RPMI8226 (cell line): ENCODE measurements at places on chromosomes 5 and 9.

DNA sequence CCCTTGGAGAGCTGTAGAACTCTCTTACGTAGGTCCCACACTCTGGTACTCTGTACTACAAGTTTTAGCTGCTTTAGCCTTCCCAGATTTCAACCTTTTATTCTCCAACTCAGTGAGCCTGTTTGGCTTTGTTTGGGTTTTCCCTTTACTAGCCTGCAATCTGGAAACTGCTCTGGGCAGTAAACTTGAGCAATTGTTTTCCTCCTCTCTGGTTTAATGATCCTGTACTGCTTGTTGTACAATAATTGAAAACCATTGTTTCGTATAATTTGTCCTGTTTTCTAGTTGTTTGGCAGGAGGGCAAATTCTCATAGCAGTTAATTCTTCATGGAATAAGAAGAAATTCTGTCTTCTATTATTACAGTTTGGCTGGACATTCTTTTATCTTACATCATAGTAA, 62.8 kb upstream of the TLX3 start:
- DNase-seq: no peak

GRCh38 chr5:1769752-1770442, 29.7 kb downstream of the MRPL36 start:
- no peak for DNase-seq

DNA sequence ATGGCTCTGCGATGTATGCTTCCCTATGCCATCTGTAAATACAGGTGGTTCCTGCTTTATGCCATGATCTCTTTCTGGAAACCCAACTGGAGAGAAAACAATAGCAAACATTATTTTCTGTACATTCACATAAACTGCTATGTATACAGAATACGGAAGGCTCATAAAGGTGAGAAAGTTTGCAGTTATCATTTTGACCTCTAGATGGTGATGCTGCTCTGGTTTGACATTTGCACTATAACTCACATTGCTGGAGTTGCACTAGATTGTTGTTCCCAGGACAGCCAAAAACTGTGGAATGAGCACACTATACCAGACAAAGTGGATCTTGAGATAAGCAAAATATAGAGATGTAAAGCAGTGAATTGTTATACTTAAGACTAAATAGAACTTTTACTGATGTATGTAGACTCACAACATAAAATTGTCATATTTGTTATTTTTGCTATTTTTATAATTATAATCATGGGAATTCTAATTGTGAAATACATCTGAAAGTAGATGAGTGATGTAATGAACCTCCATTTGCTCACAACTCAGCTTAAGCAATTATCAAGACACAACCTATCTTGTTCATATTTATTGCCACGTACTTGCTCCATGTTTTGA, 246.5 kb downstream of the PTPRD start:
- peak; percentile 37 for DNase-seq

- DNase-seq: no peak
Measured at GRCh38 chr9:112241491-112241890, 66.4 kb upstream of the SUSD1 start.

- DNase-seq: no peak
Measured at GRCh38 chr5:12793373-12793772, 889.1 kb upstream of the CTNND2 start.

DNA sequence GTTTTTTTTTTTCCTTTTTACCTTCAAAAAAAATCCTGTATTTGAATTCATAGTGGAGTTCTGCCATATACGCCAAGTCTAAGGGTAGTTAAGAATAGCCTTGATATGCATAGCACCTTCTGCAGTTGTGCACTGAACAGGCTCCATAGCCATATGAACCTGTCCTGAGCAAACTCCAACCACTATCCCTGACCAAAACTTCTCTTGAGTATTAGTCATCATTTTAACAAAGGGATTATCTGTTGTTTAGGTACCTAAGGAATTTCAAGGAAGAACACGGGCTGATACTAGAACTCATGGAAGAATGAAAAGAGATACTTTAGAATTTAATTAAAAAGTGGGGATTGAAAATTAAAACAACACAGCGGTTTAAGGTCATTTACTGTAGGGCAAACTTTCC, 1.9 kb upstream of the FBXO38 start:
- no peak for DNase-seq

GRCh38 chr5:98301547-98301946, 471.9 kb upstream of the RGMB start:
- no peak for DNase-seq

- DNase-seq: no peak
Measured at GRCh38 chr9:79663300-79663699, 91.5 kb downstream of the TLE4 start.

DNA sequence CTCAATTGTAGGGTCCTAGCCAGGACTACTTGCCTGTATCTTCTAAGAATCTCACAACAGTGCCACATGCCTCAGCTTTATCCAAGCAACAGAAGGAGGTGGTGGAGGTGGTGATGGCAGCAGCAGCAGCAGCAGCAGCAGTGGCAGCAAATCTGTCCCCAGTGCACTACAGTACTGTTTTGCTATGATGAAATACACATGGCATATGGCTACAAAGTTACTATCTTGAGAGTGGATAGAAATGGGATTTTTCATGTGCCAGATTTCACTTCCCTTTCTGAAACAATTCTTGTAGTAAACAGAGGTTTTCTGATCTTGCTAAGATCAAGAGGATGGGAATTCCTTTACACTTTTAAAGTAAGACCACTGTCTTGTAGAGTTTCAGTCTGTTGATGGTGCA, 8.1 kb upstream of the CYSTM1 start:
- peak; percentile 28 for DNase-seq

DNA sequence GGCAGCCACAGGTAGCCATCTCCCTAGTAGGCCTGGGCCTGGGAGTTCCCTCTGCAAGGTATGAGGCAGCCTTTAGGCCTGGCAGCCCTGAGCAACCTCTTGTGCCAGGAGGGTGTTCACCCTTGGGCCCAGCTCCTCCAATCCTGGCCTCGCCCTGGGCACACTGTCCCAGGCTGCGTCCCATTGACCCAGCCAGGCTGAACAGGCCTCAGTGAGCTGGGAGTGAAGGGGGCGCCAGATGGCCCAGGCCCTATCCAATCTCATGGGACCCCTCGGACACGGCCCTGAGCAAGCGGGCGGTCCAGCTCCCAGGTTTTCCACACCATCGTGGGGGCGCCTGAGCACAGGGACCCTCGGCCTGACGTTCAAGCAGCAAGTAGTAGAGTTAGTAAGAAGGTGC, 14.5 kb downstream of the SH3GLB2 start:
- DNase-seq: no peak

DNA sequence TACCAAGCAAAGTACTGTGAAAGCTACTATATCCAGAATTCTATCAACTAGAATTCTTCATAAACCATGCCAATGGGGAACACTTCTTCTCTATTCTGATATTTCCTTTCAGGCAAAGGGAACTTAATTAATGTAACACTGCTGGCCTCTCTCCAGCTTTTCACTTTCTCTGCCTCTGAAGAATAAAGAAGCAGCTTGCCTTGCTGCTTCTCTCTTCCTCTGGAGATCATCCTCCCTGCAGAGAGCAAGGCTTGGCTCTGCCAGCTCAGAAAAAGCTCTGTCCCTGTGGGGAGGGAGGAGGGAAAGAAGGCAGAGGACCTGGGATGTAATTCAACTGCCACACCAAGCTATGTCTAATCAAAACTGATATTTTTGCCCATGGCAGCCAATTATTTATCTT, 6.5 kb downstream of the CTNND2 start:
- no peak for DNase-seq

- no peak for DNase-seq
Measured at GRCh38 chr9:72844440-72844768, 108.4 kb downstream of the ALDH1A1 start.

DNA sequence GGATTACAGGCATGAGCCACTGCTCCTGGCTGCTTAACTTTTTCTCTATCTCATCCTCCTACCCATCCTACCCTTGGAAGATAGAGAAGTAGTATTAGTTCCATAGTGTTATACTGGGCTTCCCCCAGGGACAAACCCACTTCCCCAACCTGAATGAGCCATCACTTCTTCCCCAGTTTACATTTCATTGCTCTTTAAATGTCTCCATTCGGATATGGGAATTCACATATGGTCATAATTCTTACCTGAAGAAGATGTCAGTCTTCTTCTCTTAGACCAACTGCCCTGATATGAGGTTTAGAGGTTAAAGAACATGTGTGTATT, 1.9 kb downstream of the CD274 start:
- DNase-seq: no peak

DNA sequence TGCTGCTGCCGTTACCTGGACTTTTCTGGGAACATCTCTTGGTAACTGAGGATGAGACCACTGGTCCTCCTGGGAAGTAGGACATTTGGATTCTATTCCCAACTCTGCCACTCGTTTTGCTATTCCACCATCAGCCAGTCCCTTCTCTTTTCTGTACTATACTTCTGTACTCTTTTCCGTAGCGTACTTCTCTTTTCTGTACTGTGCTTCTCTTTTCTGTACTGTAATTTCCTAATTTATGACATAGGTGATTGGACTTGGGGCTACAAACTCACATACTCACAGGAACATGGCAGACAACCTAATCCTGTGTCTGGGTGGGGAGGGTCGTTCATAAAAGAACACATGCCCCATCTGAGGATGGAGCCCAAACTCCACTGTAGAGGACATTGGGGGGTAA, 335.3 kb upstream of the PANK3 start:
- DNase-seq: no peak

- no peak for DNase-seq
Measured at GRCh38 chr9:68742333-68742730, 37.3 kb downstream of the PIP5K1B start.

- peak; percentile 45 for DNase-seq
Measured at GRCh38 chr5:110956913-110957813, 114.3 kb upstream of the TSLP start.

- DNase-seq: peak; percentile 83
Measured at GRCh38 chr5:133111299-133111698, 59.5 kb downstream of the HSPA4 start.

GRCh38 chr9:95729046-95729445, 146.4 kb upstream of the ERCC6L2 start:
- DNase-seq: no peak

DNA sequence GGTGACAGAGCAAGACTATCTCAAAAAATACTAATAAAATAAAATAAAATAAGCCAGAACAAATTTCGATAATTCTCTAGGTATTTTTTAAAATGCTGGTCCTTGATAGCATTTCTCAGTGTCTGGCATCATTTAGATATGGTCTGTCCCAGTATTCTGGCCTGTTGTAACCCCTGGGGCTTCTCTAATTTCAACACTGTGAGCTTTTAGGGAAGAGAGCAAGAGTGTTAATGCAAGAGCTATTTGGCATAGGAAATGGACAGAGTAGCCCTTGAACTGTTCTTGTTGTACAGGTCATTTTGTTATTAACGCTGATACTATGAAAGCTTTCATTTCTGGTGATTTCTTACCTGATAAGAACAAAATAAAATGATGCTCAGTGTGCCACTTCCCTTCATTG, 112.2 kb upstream of the ZNF608 start:
- DNase-seq: no peak

- DNase-seq: no peak
Measured at GRCh38 chr5:132256086-132256782, 1.3 kb upstream of the PDLIM4 start.

DNA sequence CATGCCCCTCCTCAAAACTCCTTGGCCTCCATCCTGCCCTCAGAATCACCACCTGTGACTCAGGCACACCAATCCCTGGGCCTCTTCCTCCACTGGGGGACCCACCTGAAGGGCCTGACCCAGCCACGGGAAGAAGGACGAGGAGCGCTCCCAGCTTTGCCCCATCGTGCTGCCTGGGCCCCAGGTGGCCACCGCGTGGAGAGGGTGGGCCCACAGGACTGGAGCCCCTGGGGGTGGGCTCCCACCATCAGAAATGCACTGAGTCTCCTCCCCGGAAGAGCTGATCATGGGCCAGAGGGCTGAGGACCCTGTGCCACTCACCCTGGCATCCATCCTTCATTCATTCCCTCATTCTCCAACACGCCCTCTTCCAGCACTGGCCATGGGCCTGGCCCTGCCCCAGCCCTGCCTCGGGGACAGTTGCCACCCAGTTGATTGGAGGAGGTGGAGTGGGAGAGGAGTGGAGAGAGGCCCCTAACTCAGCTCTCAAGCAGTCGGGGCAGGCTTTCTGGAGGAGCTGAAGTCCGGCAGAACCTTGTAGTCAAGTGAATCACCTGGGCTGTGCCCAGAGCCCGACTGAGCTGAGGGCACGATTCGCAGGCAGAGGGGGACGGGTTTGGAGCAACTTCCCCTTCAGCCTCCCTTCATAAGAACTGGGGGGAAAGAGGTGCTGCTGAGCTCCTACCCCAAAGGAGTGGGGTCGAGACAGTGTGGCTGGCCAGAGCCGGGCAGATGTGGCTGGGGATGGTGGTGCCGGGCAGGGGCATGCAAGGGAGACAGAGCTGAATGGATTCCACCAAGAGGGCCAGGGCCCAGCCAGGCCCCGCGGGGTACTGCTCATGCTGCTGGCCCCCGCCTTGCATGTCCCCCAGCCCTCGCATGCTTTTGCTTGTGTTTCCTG, 29.6 kb downstream of the DNM1 start:
- no peak for DNase-seq

DNA sequence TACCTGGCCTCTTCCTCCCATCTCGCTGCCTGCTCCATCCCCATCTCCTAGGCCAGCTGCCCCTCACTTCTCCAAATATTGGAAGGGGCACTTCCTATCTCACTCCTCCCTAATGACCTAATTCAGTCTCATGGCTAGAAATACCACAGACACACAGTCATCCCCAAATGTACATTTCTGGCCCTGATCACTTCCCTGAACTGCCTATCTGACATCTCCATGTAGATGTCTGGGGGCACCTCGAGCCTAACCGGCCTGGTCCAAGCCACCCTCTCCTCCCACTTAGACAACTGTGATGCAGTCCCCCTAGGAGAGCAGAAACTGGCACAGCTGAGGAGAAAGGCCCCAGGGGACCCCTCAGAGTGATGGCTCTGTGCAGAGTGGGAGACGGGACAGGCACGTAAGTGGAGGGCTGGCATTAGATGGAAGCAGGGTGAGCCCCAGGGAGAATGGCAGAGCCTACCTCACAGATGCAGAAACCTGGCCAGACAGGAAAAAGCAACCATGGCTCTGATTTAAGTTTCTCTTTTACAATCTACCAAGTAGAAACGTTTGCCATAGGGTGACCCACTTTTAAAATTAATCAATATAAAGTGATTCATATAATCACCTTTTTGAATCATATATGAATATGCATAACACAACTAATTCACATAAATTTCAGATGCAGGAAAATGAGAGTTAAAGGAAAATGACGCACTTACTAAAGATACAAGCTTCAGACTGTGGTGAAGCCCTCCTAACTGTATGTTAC, 22.1 kb downstream of the CAMSAP1 start:
- DNase-seq: no peak

- DNase-seq: no peak
Measured at GRCh38 chr9:90629991-90630390, 12.6 kb downstream of the DIRAS2 start.

DNA sequence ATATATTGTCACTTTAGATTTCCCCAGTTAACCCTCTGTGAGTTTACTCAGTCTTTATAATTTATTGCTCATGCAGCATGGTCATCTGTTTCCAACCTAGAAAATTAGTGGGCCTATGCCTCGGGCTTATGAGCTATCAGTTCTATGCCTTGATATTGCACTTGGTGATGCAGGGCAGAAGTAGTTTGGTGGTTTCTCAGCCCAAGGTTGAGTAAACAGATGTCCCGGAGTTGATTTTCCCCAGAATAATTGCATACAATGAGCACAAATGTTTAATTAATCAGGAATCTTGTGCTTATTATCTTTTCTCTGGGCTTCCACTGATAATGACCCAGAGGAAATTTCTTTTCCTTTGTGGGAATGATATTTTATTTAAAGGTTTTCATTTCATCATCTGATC, 474.0 kb downstream of the CCDC171 start:
- DNase-seq: no peak

GRCh38 chr5:140041099-140041491, 2.0 kb downstream of the NRG2 start:
- no peak for DNase-seq
